ENCODE measurements at places on chromosomes 2 and 18.

DNA sequence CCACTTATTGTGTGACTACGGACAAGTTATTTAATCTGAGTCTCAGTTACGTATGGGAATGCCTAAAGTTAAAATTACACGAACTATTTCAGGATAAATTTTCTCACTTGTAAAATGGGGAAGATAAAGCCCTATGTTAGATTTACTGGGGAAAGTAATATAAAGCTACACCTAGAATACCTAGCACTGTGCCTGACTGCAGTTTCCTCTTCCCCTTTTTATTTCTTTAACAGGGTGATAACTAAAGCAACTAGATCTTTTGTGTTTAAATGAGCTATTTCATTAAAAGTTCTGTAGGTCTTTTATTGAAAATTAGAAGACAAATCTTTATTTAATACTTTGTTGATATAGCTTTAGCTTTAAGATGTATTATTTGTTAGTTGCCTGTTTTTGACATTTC, 5.0 kb downstream of the B3GNT2 start:
- DNase-seq = no peak

DNA sequence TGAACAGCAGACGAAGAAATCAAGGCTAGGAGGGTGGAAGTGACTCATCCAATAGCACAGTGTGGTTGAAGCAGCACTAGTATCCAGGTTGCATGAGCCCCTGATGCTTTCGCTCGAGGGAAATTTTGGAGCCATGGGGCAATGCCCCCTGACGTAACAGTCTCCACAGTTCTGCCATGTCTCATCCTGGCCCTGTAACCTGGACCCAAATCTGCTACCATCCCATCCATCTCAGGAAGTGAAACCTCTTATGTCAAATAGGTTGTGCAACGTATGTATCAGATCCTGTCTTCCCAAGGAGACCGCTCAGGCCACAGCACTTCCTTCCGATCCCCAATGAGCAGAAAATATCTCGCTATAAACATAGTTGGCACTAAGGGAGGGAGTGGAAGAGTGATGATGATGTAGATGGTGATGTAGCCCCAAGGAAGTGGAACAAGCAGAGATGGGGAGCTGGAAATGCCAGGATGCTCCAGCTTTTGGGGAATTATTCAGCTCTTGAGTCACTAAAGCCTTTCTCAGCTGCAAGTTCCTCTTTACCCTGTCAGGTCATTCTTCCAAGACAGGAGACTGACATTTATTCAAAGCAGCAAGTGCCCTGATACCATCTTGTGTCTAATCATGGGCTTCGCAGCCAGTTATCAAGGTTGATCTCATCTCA, 3.0 kb upstream of the IL1B start:
- DNase-seq = no peak

DNA sequence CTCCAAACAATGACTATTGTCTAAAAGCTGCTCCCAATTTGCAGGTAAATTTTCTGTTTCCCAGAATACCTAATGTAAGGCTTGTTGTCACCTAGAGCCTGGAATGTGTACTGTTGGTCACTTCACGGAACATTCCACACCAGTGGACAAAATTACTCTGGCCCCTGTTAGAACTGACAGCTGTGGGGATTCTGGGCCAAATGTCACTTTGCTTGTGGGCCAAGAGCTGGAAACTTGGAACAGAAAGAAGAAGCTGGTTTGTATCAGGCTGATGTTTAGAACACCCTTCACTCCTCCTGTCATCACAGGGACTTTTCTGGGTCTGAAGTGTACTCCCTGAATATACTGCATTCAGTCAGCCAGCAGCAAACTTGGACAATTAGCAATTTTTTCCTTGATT, 495.6 kb upstream of the SYT4 start:
- no peak for DNase-seq

- no peak for DNase-seq
Observed at GRCh38 chr2:112977559-112978056, at the start of gene IL36G. Gene IL36G, plus strand, starts transcription at chr2:112978006. Its CDS starts 633 bp downstream, at chr2:112978639.
